ENCODE measurements at places on chromosomes 7 and 10.

- no peak for DNase-seq
These were observed 255.1 kb upstream of the PPP2R2D start for GRCh38 chr10:131645756-131646155.

DNA sequence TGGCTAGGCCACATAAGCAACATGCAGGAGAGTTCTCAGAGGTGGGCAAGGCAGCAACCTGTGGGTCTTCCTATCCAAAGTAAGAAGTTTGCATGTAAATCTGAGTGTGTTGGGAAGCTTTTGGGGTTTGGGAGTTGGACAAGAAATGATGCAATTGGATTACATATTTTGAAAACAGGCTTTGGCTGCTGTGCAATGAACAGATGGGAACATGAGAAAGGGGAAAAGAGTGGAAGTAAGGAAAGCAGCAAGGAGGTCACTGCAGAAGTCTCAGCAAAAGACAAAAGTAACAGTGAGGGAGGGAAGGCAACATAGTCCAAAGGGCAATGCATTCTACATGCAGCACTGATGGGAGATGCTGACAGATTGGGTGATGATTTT is 61.1 kb upstream of the C10orf90 start:
- DNase-seq: no peak

- peak; percentile 43 for DNase-seq
These were observed 594 bp upstream of the RP9 start for GRCh38 chr7:33109758-33110238.

GRCh38 chr10:28939281-28940157 is 262.2 kb downstream of the BAMBI start:
- DNase-seq: no peak

- peak; percentile 59 for DNase-seq
These were observed 27.1 kb downstream of the ACSM6 start for GRCh38 chr10:95221124-95221523.

- no peak for DNase-seq
These were observed 93.8 kb downstream of the GAD2 start for GRCh38 chr10:26310361-26310760.

DNA sequence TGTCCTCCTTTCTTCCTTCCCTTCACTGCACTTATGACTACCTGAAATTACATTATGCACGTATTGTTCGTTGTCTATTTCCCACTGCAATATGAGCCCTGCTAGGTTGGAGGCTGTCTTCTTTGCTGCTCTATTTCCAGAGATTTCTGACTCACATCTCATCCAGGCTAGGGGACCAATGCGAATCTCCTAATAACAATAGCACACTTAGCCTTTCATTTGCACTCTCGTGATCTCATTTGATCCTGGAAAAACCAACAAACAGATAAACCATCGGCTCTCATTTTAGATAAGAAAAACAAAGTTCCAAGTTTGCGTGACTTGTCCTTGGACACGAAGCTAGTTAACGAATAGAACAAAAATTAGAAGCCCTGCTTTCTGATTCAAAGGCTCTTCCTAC is 1.4 kb downstream of the ZNF438 start:
- no peak for DNase-seq

DNA sequence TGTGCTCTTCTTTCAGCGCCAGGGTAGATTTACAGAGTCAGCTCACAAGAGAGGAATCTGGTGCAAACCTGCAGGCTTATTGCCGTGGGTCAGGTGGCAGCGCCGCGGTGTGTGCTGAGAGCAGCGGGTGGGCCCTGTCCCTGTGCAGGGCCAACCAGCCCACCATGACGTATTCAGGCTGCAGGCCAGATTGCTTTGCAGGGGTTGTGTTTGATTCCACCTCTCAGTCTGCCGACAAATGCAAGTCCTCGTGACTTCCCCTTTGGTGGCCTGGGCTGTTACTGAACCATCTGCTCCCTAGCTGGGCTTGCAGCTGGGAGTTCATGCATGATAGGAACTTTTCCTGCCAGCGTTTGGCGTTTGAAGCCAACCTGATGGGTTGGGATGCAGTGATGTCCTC is 66.7 kb upstream of the LEP start:
- no peak for DNase-seq
